IgD-negative memory B cell (primary cell): ENCODE measurements at places on chromosomes 5 and 9. TPM values are rescaled to one million over a fixed set of nuclear protein-coding genes. Genes with fewer than 3 reads are reported as not detected.

The GABRA6 gene
- not detected for polyA plus RNA-seq

The C9orf153 gene
- 0.14 TPM for polyA plus RNA-seq

The FOXD4L4 gene
- not detected for polyA plus RNA-seq

The RFESD gene
- polyA plus RNA-seq, result 4.1 TPM

The PAM gene
- 3.4 TPM for polyA plus RNA-seq
